Activated gamma-delta T cell treated with Interleukin-2 at 50 U/mL for 16 hours (primary cell): ENCODE measurements at places on chromosomes 2 and 18.

DNA sequence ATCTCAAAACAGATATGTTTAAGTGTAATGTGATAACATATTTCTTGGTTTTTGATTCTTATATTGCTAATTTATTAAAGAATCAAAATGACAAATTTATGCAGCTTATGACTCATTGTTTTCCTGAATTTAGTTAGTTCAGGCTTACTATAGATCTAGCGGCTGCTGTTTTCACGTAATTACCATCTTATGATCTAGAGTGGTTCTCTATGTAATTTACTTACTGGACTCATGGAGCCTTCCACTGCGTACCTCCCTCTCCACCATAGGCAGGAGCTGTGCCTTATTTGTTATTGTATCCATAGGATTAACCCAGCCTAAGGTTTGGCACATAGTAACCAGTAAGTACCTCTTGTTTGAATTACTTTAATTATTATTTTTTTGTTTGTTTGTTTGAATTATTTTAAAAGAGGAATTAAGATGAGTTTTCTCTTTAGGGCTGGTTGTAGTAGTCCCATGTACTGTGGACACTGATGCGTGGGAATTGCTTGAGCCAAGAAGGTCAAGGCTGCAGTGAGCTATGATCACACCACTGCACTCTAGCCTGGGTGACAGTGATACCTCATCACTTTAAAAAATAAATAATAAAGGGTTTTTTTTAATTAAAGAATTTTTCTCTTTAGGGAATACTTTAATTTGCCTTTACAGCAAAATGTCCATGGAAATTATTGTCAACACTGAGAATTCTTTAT is 165.5 kb downstream of the PHLPP1 start:
- no peak for DNase-seq

DNA sequence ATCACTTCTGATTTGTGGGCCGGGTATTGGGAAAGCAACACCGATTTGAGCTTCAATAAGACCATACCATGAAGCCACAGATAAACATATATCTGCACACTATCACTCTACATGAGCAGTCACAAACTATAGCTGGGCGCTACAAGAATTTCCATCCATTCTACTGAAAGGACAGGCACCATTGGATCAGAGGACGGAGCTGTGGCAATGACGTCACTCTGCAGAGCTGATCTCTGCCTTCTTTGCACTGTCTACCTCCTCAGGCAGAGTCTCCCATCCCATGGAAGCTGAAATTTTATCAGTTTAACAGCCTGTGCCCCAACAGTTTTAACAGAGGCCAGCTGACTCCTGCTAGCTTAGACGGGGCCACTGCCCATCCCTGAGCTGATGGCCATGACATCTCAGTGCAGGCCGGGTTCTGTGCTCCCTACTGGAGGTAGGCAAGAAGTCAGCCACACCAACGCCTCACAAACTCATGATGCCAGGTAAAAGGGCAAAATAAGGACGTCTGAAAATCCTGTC is 389.6 kb upstream of the SALL3 start:
- DNase-seq, result no peak

DNA sequence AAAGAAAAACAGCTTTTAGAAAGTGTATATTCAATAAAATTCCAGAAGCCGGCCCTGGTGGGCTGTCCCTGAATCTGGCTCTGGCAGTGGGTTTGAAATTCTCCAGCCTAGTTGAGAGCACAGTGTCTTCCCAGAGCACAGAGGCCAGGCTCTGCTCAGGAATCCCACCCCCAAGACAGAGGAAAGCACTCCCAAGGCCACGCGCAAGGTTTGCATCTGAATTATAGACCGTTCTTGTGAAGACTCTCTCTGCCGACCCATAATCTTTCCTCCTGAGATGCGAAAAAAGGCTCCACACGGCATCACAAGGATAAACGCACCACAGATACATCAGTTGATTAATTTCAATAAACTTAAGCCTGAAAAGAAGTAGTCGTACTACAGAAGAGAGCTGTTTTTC is 342.2 kb downstream of the CMPK2 start:
- DNase-seq, result no peak

DNA sequence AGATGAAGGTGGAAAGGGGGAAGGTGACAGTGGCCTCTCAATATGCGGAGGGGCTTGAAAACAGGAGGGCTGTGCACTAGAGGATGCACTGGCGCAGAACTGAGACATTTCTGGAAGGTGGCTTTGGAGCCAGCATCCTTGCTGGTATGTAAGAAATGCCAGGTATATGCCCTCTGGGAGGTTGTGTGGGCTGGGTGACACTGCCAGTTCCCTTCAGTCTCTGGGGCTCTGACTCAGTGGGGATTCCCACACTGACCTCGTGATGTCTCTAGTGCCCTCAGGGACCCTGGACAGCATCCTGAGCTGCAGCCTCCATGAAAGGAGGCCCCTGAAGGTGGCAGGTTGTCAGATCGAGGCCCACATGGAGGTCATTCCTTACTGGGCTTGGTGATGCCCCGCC is 74.0 kb downstream of the AGAP1 start:
- DNase-seq, result no peak

GRCh38 chr2:239402666-239403065 is 1.8 kb upstream of the HDAC4 start:
- DNase-seq, result no peak

DNA sequence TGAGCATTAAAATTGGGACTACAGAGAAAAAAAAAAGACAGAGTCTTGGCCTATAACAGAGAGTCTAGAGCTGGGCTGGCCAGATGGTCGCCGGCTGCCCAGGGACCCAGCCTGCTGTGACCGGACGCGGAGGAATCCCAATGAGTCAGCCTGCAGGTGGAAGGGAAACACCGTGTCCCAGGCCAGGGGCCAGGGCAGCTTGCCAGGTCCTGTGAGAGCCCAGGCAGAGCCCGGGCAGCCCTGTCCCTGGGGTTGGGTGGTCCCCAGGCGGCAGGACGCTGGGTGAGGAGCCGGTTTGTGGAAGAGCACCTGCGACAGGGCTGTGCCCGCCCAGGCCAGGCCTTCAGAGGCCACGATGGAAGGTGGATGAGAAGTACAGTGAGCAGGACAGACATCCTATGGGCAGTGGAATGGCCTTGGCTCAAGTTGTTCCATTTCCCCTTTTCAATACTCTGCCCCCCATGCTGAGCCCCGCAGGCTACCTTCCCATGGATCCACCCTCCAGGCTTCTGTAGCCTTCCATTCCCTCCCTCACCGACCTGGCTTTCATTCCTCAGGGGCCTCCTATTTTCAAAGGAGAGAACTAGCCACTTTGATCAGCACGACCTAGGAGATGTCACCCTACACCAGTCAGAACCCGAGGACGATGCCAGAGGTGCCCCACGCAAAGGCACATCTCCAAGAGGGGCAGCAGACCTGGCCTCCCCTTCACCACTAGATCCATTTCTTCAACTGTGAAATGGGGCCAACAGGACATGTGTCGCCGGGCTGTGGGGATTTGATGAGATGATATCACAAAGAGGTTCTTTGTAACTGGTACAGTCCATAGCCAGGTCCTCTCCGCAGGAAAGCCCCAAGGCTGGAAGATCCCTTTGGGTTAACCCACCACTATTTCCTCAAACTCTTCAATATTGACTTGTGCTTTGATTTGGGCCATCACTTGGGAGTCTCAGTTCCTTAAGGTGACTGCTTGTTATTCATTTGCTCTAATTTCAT is 87.5 kb downstream of the POLR1A start:
- DNase-seq, result no peak

GRCh38 chr2:199113111-199113510 is 344.6 kb downstream of the SATB2 start:
- no peak for DNase-seq

DNA sequence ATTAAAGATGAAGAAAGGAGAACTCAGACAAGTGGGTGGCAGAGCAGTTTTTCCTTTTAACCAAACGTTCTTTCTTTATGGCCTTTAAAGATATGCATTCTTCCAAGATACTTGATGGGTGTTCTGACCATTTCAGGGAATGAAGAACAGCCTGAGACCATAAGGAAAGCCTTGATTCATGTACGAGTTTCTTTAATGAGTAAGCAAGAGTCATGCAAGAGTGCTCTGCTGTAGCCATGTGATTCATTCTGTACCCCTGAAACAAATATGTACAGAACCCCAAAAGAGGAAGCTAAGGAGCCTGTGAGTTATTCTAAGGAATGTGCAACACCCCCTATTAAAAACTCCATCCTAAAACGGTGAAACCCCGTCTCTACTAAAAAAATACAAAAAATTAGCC is 372.8 kb downstream of the MTX2 start:
- no peak for DNase-seq

DNA sequence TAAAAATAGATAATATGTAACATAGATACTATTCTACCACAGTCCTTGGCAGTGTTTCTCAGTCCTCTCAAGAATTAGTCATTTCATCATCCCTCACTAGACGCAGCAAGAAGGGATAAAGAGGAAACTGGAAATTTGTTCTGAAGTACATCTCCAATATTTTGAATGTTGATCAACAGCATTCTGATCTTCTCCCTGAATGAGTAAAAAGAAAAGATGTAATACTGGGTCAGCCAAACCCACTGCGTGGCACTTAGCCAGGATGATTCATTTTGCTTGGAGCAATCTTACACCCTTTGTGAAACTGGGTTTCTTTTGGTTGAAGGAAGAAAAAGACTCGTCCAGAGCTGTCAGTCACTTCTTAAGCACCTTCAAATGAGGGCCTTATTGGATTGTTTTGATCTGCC is 54.1 kb downstream of the TAF1B start:
- DNase-seq, result no peak

- no peak for DNase-seq
Measured at GRCh38 chr2:131112529-131112928, 7.4 kb downstream of the PLEKHB2 start.

GRCh38 chr2:119464981-119465380 is 33.3 kb downstream of the TMEM37 start:
- no peak for DNase-seq

DNA sequence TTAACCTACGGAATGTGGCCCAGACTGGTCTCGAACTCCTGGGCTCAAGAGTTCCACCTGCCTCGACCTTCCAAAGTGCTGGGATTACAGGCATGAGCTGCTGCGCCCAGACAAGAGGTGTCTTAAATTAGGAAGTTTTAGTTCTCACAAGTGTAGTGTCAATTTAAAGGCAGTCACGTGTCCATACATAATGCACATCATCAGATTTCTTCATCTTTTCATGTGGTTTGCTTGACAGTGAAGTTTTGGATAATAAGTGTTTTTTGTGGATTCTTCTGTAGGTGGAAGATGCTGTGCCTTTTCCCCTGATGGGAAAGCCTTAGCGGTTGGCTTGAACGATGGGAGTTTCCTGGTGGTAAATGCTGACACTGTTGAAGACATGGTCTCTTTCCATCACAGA is 147.5 kb downstream of the RTN4 start:
- no peak for DNase-seq

GRCh38 chr2:212619954-212620353 is 81.4 kb upstream of the ERBB4 start:
- DNase-seq, result no peak

GRCh38 chr2:23756593-23757292 is 170.2 kb downstream of the ATAD2B start:
- DNase-seq, result no peak

- DNase-seq, result no peak
Measured at GRCh38 chr18:32301361-32301760, 111.5 kb downstream of the MEP1B start.

DNA sequence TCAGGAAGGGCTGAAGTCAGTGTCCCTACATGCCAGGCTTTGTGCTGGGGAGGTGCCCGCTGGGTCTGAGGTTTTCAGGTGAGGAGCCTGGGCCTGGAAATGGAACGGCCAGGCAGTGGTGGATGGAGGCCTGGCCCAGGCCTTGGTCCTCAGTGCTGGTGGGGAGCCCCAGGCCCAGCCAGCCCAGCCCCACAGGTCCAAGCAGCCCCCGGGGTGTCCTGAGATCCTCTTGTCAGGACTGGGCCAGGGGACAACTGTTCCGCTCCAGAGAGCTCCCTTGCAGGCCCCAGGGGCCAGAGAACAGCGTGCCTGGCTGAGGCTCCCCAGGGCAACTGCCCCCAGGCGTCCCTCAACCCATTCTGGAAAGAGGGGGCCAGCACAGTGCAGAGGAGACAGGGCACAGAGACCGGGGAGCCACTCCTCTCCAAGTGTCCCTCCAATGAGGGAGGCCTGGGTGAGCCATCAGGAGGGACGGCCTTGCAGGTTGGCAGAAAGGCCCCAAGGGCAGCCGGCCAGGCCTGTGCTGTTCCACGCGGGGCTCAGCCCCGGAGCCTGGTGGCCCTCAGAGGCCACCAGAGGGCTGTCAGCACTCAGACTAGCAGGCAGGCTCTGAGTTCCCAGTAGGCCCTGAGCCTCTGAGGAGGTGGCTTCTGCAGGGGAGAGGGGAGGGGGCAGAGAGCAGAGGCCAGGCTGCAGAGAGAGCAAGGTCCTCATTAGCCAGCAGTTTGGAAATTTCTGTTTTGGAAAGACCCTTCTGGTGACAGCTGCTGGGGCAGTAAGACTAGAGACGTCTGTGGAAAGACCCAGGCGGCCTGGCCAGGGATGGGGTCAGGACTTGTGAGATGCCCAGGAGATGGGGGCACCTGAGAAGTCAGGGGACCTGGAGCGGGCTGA is 29.4 kb upstream of the SNED1 start:
- no peak for DNase-seq

DNA sequence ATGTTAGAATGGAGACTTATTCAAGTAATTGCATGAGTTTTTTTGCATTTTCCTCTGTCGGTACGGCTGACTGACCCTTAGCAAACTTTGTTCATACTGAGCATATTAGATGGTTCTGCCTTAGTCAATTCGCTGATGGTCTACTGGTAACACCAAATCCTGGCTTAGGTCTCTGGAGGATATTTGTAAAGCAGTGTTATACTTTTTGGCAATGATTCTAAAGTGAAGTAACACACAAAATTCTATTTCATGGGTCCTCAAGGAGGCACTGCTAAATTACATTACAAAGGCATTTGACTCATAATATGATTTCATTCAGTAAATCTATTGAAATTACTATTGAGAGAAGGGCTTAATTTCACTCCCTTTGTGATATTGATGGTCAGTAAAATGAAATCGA is 246.8 kb upstream of the RASGRP3 start:
- no peak for DNase-seq

DNA sequence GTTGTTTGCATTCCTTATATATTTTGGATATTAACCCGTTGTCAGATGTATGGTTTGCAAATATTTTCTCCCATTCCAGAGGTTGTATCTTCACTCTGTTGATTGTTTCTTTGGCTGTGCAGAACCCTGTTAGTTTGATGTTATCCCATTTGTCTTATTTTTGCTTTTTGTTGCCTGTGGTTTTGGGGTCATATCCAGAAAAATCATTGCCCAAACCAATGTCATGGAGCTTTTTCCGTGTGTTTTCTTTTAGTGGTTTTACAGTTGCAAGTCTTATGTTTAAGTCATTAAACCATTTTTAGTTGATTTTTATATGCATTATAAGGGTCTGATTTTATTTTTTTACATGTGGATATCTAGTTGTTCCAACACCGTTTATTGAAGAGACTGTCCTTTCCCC is 35.8 kb downstream of the PPIG start:
- no peak for DNase-seq
